ENCODE measurements at places on chromosomes 4 and X.

- DNase-seq: no peak
These were observed 19.1 kb downstream of the MAML3 start for GRCh38 chr4:140134746-140135425.

GRCh38 chr4:796206-796605, 29.7 kb downstream of the CPLX1 start:
- DNase-seq: no peak

DNA sequence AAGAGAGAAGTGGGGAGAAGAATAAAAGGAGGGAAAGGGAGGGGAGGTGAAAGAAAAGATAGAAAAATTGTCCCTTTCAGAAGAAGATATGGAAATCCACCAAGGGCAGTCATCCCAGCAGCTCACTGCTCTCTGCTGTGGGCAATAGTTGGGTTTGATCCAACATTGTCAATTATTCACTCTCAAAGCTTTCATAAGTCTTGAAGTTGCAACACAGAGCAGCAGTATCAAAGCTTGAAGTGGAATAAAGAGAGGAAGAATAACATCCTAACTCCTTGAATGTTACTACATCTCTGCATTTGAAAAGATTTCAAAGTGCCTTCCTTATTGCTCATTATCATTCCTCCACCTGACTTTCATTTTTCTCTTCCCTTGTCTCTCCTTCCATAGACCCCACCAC, 62.3 kb upstream of the HHIP start:
- DNase-seq: no peak

- DNase-seq: no peak
These were observed 34.5 kb downstream of the ABCE1 start for GRCh38 chr4:145132511-145133098.
